ENCODE measurements at places on chromosomes 6 and 20.

- H3K4me1 ChIP-seq, result no peaks in the 10 kb centered on the region
- H3K27me3 ChIP-seq, result no peaks in the 10 kb centered on the region
- no peak overlapping the region for H3K27ac ChIP-seq
- H3K4me3 ChIP-seq, result no peak overlapping the region
- peak; percentile 71 for DNase-seq
Observed at GRCh38 chr20:44683263-44684046, 31.7 kb upstream of the CCN5 start.

DNA sequence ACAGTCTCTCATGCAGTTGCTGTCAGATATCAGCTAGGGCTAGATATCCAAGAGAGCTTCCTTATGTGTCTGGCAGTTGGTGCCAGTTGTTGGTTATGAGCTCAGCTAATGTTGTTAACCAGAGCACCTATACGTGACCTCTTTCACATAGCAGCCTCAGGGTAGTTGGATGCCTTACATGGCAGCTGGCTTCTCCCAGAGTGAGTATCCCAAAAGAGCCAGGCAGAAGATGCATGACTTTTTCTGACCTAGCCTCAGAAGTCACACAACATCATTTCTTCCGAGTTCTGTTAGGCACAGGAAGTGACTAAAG, 175.7 kb downstream of the VEGFA start:
- no peaks in the 10 kb centered on the region for H3K4me1 ChIP-seq
- H3K27ac ChIP-seq, result no peak overlapping the region
- DNase-seq, result no peak
- H3K36me3 ChIP-seq, result no peaks in the 10 kb centered on the region
- no peaks in the 10 kb centered on the region for H3K27me3 ChIP-seq
- no peak overlapping the region for H3K4me3 ChIP-seq

- peak within 1 kb of the TSS; percentile 76 for H3K4me3 ChIP-seq
- peaks cover 6% of the 10 kb centered on the region for H3K36me3 ChIP-seq
- H3K27me3 ChIP-seq, result no peaks in the 10 kb centered on the region
- H3K4me1 ChIP-seq, result peaks cover 40% of the 10 kb centered on the region
Observed at GRCh38 chr6:109482905-109483734, at the start of gene ZBTB24. ZBTB24 (minus strand) TSS chr6:109483219; CDS start chr6:109482026, 1,193 bp downstream.

GRCh38 chr6:165689699-165690098, 26.7 kb upstream of the PDE10A start:
- H3K27ac ChIP-seq, result no peak overlapping the region
- no peak for DNase-seq
- H3K4me3 ChIP-seq, result no peak overlapping the region

DNA sequence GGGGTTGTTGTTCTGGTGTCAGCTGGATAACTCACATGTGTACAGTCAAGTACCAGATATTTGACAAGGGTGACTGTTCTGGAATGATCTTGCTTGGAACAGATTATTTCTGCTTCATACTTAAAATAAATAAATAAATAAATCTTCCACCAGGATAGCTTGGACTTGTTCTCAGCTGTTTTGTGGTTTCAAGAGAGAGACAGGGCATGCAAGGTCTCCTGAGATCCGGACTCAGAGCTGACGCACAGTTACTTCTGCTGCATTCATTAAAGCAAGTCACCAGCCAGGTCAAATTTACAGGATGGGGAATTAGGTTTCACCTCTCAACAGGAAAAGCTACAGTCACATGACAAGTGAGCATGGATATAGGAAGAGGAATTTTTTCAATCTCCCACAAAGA, 285.0 kb upstream of the SPTLC3 start:
- no peaks in the 10 kb centered on the region for H3K27me3 ChIP-seq
- no peak overlapping the region for H3K27ac ChIP-seq
- H3K4me3 ChIP-seq, result no peak overlapping the region
- DNase-seq, result no peak
- no peaks in the 10 kb centered on the region for H3K4me1 ChIP-seq

DNA sequence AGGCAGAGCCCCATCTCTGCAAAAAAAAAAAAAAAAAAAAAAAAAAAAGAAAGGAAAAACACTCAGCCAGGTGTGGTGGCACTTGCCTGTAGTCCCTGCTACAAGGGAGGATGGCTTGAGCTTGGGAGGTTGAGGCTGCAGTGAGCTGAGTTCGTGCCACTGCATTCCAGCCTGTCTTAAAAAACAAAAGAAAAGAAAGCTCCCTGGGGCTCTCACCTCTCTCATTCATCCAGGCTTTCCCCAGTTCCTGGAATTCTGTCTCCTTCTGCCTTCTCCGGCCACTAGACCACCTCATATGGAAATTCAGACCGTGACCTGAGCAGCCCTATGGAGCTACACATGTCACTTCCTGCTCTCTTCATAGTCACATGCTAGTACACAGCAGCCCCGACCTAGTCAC, 101.1 kb upstream of the TAB2 start:
- no peak overlapping the region for H3K4me3 ChIP-seq
- no peaks in the 10 kb centered on the region for H3K27me3 ChIP-seq

DNA sequence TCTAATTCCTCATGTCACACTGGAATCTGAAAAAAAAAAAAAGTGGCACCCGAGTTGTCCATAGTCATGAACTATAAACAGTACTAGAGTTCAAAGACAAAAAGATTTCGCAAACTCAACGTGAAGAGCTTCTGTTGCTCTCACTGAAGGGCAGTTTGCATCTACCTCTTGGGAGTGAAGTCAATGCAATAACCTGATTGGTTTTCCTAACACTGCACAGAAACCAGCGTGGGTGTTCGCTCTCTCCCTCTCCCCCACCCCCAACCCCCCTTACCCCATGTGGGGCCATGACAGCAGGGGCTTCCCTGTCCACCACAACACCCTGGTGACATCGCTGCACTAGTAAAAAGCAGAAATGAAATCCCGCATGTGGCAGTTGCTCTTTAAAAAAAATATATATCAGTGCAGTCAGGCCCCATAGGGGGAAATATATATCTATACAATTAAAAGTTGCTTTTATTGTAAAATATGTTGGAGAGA, 66.9 kb downstream of the GMPR start:
- peak; percentile 77 for DNase-seq
- no peak overlapping the region for H3K27ac ChIP-seq
- no peaks in the 10 kb centered on the region for H3K36me3 ChIP-seq
- H3K4me1 ChIP-seq, result peaks cover 15% of the 10 kb centered on the region

DNA sequence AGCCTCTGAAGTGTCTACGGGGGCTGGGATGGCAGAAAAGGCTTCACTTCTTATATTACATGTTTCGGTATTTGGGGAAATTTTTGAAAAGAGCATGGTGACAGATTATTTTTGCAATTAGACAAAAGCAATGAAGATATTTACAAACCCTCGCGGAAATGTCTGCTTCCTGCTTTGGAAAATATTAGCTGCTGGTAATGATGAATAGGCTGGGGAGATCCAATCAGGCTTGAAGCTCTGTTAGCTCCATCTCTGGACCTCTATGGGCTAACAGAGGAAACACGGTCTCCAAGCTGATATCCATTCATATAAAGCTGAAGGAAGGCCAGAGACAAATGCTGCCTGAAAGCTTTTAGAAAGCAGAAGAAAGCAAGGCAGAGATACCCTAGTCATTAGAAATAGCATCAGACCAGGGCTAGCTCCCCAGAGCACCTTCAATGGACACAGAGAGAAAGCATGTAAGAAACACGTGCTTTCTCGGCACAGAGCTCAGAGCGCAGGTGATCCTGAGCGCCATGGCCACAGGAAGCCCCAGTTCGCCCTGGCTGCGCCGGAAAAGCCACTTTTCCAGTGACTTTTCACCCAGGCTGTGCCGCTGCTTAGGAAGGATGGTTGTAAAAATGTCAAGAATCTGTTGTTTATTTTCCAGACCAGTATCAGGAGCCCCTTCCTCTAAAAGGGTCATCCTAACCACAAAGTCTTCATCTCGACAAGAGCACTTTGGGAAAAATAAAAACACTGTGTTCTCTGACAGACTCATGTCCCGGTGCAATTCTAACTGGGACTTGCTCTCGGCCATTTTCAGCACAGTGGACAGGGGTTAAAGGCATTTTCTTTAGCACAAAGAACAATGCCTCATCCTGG, 68.5 kb upstream of the NFATC2 start:
- H3K27me3 ChIP-seq, result peaks cover 17% of the 10 kb centered on the region
- H3K4me1 ChIP-seq, result no peaks in the 10 kb centered on the region

DNA sequence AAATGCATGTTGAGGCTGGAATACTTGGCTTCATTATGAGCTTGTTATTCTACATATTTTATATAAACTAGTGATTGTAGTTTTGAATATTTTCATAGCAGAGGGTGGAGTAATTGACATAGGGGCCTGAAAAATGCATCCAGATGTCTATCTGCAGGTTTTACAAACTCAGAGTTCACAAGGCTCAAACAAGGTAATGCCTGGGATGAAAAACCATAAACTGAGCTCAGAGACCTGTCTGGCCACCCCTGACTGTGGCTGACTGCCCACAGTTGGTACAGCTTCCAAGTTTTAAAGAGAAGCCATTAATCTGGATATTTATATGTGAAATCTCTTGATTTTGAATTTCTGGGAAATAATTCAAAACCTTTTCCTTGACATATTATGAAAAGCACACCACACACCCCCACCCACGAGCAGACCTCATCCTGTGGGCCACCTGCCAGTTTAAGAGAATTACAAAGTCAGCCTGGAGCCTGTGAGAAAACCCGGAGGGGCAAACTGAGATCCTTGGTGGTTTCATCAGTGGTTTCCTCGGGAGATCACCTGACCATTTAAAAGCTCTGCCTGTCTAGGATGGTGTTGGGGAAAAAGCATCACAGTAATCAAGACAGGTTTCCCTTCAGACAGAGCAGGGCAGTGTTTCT, 230.1 kb downstream of the SAMD5 start:
- no peak for DNase-seq
- H3K27me3 ChIP-seq, result no peaks in the 10 kb centered on the region
- H3K4me3 ChIP-seq, result no peak overlapping the region
- H3K27ac ChIP-seq, result no peak overlapping the region

GRCh38 chr6:131250122-131250521, 114.9 kb downstream of the AKAP7 start:
- H3K36me3 ChIP-seq, result no peaks in the 10 kb centered on the region
- DNase-seq, result peak; percentile 49

GRCh38 chr6:64694356-64694755, 1012.7 kb downstream of the EYS start:
- no peaks in the 10 kb centered on the region for H3K36me3 ChIP-seq
- H3K27ac ChIP-seq, result no peak overlapping the region
- H3K4me3 ChIP-seq, result no peak overlapping the region
- no peaks in the 10 kb centered on the region for H3K27me3 ChIP-seq

- no peak for DNase-seq
- no peaks in the 10 kb centered on the region for H3K36me3 ChIP-seq
- H3K27me3 ChIP-seq, result no peaks in the 10 kb centered on the region
- H3K4me1 ChIP-seq, result no peaks in the 10 kb centered on the region
- H3K27ac ChIP-seq, result no peak overlapping the region
Observed at GRCh38 chr20:39850821-39851330, 838.2 kb downstream of the MAFB start.

DNA sequence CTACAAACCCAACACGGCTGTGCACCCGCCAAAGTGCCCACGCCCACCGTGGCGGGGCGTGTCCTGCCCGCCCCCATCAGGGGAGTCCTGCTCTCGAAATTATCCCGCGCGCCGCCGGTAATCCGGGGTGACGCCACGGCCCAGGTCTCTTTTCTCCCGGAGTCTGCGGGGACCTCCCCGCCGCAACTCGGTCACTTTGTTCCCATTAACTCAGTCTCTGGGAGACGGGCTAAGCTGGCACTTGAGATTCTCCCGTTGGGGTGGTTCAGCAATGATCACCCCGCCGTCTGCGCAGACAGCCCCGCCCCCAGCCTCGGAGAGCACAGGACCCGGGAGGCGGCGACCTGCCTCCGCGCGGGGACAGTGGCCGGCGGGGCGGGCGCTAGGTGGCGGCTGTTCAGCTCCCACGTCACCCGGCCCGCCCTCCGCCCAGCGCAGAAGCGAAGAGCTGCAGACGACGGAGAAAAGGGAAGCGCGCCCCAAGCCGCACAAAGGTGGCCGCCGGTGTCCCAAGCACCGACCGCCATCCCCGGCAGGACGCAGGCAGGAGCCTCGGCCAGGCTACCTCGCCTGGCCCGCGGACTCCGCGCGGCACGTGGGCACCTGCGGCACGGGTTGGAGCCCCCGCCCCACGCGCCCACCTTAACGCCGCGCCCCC, 31.5 kb downstream of the SF3B5 start:
- DNase-seq, result peak; percentile 97
- H3K36me3 ChIP-seq, result no peaks in the 10 kb centered on the region
- no peaks in the 10 kb centered on the region for H3K27me3 ChIP-seq

- no peak for DNase-seq
- H3K27me3 ChIP-seq, result no peaks in the 10 kb centered on the region
- H3K36me3 ChIP-seq, result no peaks in the 10 kb centered on the region
- H3K4me1 ChIP-seq, result peaks cover 63% of the 10 kb centered on the region
Observed at GRCh38 chr6:157768863-157769551, 54.0 kb upstream of the SNX9 start.

- H3K4me1 ChIP-seq, result no peaks in the 10 kb centered on the region
- H3K27ac ChIP-seq, result no peak within 1 kb of the TSS
- H3K36me3 ChIP-seq, result no peaks in the 10 kb centered on the region
- H3K4me3 ChIP-seq, result no peak within 1 kb of the TSS
- peaks cover 7% of the 10 kb centered on the region for H3K27me3 ChIP-seq
Observed at GRCh38 chr6:29107758-29108157, at the start of gene OR2J3. OR2J3 (plus strand) TSS chr6:29108058; CDS start chr6:29111891, 3,833 bp downstream.

GRCh38 chr20:33209789-33210188, 7.4 kb upstream of the BPIFA3 start:
- H3K27ac ChIP-seq, result no peak overlapping the region
- no peaks in the 10 kb centered on the region for H3K36me3 ChIP-seq
- no peaks in the 10 kb centered on the region for H3K27me3 ChIP-seq

DNA sequence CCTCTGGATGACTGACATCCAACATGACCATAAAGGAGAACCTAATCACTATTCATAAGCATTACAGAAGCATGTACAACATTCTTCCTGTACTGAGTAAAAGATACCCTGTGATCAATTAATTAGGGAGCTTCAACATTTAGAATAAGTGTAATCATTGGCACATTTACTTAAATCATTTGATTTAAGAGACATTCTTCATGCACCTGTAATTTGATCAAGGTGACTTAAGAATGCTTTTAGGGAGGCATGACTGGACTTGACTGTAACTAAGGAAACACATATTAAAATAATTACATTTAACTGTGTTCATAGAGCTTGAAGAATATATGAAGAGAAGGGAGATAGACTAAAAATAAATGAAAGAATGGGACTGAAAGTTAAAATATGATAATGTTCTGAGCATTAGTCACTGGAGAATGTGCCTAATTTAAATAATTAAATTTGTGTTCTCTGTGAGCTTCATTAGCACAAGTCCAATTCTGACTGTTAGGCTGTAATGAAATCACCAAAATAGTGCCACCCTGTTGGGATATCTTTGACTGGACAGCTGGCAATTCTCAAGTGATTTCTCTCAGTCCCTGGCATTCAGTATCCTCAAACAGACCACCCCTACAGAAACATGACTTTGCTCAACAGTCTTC, 295.5 kb upstream of the ADGRB3 start:
- no peaks in the 10 kb centered on the region for H3K36me3 ChIP-seq
- H3K4me3 ChIP-seq, result no peak overlapping the region
- no peaks in the 10 kb centered on the region for H3K4me1 ChIP-seq
- DNase-seq, result no peak
- no peak overlapping the region for H3K27ac ChIP-seq

DNA sequence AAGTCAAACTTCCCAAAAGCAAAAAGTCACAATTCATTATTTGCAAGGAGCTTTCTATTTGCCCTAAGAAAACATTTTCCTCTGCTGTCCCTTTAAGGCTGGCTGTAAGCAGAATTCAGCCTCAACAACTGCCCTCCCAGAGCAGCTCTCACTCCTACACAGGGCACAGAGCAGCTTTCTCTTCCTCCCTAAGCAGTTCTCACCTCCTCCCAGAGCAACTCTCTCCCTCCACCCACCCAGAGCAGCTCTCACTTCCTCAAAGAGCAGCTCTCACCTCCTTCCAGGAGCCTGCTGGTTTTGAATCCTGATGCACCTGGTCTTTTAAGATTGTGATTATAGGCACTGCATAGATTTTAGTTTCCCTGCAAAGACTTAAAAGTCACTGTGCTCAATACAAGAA, 120.6 kb upstream of the TMEM181 start:
- no peak overlapping the region for H3K4me3 ChIP-seq
- peak overlapping the region; percentile 43 for H3K27ac ChIP-seq
- H3K4me1 ChIP-seq, result peaks cover 8% of the 10 kb centered on the region
